ENCODE measurements at places on chromosomes 5 and 9.

- no peak for DNase-seq
These were observed 149.6 kb downstream of the ASTN2 start for GRCh38 chr9:117265253-117265652.

- DNase-seq, result no peak
These were observed 8.4 kb upstream of the SLC1A3 start for GRCh38 chr5:36598045-36598444.

- no peak for DNase-seq
These were observed 794.0 kb downstream of the EFNA5 start for GRCh38 chr5:106876665-106877194.

- no peak for DNase-seq
These were observed 335.3 kb upstream of the ADAMTS16 start for GRCh38 chr5:4804691-4805360.

- DNase-seq, result no peak
These were observed 32.1 kb downstream of the TARS1 start for GRCh38 chr5:33472805-33473409.

DNA sequence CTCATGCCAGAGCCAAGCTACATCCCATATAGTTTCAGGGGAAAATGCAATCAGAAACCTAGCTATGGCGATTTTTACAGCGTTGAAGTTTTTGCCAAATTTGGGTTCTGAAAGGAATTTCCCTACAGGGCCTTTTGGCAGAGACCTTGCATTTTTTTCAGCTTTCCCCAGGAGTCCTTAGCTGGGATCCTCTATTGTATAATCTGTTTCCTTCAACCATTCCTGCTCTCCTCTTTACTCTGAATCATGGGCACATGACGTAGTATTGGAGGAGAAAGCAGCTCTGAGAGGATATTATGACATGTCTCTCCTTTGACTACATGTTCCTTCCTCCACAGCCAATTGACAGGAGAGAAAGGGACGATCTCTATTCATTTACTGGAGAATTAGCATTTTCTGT is 118.5 kb upstream of the ERCC6L2 start:
- DNase-seq, result no peak

DNA sequence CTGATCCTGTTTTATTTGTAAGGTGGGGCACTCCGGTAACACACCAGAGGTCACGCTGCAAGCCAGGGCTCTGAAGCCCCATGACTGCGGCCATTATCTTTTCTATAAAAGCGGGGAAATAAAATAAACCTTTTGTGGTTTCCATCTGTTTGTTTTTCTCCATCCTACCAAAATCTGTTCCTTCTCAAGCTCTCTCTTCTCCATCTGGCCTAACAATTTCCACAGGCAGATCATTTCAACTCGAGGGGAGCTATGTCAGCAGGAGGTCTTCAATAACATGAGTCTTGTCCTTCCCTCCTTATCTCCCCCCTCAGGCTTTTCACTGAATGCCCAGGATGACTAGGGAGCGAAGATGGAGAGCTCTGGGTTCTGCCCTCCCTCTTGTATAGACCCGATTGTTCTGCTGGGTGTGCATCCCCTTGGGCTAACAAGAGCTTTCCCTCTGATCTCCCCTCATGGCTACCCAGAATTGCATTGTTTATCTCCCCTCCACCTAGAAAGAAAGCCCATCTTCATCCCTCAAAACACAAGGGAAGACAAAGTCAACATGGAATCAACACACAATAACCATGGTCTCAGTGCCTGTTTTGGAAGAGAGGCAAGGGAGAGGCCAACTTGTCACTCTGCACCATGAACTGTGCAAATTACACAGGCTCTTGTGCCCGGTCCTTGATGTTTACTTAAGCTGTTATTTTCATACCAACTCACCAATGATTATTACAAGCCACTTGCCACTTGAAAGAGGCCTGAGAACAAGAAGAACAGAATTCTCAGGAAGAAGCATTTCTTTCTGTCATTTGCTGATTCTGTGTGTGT is 187.8 kb downstream of the FANCC start:
- no peak for DNase-seq

DNA sequence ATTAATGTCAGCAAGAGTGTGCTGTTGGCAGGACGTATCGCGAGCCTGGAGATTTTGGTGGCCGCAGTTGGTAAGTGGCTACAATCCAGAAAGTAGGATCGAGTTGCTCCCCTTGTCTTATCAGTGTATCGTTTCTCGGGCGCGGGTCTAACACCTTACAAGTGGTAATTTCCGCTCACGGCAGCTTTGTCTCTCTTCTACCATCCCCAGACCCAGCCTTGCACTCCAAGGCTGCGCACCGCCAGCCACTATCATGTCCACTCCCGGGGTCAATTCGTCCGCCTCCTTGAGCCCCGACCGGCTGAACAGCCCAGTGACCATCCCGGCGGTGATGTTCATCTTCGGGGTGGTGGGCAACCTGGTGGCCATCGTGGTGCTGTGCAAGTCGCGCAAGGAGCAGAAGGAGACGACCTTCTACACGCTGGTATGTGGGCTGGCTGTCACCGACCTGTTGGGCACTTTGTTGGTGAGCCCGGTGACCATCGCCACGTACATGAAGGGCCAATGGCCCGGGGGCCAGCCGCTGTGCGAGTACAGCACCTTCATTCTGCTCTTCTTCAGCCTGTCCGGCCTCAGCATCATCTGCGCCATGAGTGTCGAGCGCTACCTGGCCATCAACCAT is 1.1 kb downstream of the PTGER4 start:
- peak; percentile 70 for DNase-seq

DNA sequence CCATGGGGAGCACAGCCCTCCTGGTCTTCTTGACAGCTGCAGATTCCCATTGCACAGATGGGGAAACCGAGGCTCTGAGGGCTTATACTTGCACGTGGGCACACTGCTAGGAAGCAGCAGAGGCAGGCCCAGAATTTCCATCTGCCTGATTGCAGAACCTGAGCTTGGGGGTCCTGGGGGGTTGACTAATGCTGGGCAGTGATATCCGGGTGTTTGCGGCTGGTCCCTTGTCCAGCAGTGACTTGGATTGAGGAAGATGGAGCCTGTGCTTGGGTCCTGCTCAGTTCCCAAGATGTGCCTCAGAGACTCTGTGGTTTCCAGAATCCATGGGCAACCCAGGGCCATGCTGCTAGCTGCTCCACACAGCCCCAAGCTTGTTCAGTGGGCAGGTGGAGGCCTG is 91.2 kb downstream of the PHF2 start:
- DNase-seq, result no peak

DNA sequence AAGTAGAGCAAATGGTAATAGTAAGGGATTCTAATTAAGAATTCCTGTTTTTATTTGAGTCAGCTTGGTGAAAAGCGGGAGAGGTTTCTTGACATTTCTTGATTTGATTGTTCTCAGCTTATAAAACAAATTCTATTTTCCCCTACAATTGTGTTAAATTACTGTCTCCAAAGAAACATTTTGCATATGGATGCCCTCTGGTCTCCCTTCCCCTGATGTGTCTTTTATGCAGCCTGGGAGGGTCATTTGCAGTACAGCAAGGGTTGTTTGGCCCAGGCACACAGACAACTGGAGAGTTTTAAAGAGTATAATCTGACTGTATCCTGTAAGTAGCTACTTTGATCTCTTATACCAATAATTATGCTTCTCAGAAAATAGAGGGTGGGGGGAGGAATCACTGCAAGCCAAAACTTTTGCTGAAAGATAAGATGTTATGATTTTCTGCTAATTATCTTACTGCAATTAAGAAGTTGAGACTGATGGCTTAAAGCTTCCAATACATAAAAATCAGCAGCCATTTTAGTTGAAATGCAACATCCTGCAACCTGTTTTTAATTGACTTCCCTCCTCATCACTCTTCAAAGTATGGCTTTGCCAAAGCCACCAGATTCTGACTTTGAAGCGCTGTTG is 204.1 kb upstream of the SEMA6A start:
- no peak for DNase-seq

- DNase-seq, result no peak
These were observed 82.1 kb downstream of the LMX1B start for GRCh38 chr9:126695701-126696400.

- DNase-seq, result no peak
These were observed 447.9 kb downstream of the SPATA31D1 start for GRCh38 chr9:82436475-82436874.

DNA sequence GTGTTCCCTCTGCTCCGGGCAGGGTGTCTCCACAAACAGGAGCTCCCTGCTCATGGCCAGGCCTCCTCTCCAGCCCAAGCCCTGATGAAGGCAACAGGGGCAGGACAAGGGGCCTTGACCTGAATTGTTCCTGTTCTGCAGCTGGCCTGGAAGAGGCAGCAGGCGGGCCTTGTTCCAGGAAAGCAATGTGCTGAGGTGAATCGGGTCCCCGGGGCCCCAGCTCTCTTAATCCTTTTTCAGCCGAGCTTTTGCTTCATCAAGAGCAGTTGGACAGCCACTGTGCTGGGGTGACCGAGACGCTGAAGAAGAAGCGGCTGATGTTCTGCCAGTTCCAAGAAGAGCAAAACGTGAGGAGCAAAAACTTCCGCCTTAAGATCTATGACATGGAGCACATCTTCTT is 41.4 kb downstream of the CCDC180 start:
- DNase-seq, result no peak

DNA sequence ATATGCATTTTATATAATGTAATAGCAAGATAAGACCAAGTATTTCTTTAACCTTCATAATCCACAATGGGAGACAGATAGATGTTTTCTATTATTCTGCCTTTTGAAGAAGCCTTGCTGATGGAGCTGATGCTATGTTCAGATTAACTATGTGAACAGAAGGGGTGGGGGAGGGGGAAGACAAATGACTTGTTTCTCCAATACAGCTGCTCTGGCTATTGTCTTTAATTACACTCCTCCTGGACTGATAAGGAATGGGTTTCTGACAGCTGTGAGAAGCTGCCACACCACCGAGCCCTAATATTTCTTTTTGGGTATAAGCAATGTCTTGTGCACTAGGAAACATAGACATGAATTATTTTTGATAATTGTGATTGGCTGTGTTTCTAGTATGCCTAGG is 62.0 kb downstream of the CAVIN4 start:
- no peak for DNase-seq

DNA sequence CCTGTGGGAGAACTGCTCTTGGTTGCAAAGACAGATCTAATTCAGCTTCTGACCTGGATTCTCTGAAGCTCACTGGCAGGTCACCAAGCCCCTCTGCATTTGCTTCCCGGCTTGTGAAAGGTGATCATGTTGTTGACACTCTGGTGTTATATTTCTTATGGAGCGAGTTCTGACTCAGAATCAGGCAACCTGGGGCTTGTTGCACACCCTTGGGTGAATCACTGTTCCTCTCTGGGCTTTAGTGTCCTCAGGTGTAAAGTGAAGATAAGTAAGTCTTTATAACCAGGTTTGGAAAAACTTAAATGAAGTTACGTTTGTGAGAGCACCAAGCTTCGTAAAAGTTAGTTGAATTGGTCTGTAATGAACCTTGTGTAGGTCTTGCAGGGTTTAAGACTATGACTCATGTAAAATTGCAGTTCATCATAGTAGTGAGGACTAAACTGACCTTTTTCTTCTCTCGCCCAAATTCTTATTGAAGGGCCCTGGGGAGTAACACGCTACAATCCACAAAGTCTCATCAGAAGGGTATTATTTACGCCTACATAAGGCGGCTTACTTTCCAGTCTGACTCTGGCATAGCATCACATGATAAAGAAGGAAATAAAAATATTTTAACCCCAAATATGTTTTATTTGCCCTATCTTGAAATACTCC is 218.6 kb downstream of the TMEM38B start:
- DNase-seq, result no peak

DNA sequence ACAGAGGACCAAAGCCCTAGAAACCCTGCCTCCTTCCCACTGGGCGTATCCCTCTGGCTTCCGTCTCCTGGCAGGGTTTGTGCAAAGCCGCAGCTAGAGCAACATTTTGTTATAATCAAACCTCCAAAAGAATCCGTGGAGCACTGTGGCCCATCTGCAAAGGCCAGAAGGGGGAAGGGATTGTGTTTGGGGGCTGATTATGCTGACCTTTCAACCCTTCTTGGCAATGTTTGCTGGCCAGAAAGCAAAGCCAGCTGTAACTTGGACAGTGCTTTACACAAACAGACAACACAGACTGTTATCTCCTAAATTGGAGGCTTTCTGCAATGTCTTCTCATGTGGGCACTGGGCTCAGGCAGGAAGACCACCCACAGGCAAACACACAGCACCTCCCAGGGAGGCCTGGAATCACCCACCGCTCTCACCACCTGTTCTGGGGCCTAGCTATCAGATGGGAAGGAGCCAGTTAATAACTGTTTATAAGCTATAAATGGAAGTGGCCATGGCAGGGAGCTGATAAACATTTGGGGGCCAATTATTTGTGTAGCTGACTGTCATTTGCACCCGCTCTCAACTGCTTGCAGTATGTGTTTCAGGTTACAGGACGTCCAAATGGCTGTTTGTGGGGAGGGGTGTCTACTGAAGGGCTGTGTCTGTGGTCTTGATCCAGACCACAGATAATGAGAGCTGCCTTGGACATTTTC is 121.6 kb upstream of the ERCC6L2 start:
- DNase-seq, result no peak

DNA sequence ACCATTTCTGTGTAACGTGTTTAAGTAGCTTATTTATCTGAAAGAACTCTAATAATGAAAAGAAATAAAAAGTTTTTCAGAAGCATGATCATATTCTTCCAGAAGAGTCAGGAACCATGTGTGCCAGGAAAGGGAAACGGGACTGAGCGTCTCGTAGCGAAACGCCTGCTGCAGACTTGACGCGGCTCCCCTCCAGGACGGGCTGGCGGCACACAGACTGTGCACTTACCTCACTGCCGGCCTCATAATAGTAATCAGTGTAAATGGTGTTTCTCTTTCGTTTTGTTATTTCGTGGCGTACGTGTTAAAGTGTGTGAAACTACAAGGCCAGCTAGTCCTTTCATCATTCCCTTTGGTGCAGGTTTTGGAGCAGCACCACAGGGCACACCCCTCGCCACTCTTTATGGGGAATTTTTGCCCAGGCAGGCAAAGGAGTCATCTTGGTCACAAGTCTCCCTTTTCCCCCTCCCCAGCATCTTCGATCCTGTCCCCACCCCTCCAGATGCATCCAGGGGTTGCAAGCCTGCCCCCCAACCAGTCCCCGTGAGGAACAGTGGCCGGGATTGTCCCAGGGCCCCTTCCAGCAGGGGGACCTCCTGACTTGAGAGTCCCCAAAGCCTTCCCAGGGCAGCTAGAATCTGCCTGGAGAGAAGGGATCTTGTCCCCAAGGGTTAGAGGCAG is 233.1 kb downstream of the FANCC start:
- DNase-seq, result no peak

GRCh38 chr9:100064872-100065581 is 33.8 kb downstream of the ERP44 start:
- DNase-seq, result no peak

- DNase-seq, result no peak
These were observed 51.6 kb downstream of the ENTREP1 start for GRCh38 chr9:69376651-69377050.

Measured in activated CD8-positive, alpha-beta T cell treated with anti-CD3 and anti-CD28 coated beads, Interleukin-2, amount 10 ng/mL, durations not matched to agents 7 days and 5 days (primary cell).